ENCODE measurements at places on chromosomes 1 and 21. TPM values are rescaled to one million over a fixed set of nuclear protein-coding genes. Genes with fewer than 3 reads are reported as not detected.

Gene BMP8A
- 0.17 TPM for total RNA-seq

Gene OR2L8
- total RNA-seq, result not detected

Gene CSF3R
- total RNA-seq, result not detected

Gene MXRA8
- 0.15 TPM for total RNA-seq

All from A549 treated with ZK216348 at 1 μM for 4 hours (cell line).